ENCODE measurements at places on chromosomes 3 and 15.

- H3K27me3 ChIP-seq = no peaks in the 10 kb centered on the region
- H3K4me3 ChIP-seq = no peak overlapping the region
- peaks cover 46% of the 10 kb centered on the region for H3K36me3 ChIP-seq
- DNase-seq = no peak
- H3K4me1 ChIP-seq = no peaks in the 10 kb centered on the region
- H3K27ac ChIP-seq = no peak overlapping the region
Measured at GRCh38 chr3:185646382-185647133, 60.5 kb downstream of the SENP2 start.

DNA sequence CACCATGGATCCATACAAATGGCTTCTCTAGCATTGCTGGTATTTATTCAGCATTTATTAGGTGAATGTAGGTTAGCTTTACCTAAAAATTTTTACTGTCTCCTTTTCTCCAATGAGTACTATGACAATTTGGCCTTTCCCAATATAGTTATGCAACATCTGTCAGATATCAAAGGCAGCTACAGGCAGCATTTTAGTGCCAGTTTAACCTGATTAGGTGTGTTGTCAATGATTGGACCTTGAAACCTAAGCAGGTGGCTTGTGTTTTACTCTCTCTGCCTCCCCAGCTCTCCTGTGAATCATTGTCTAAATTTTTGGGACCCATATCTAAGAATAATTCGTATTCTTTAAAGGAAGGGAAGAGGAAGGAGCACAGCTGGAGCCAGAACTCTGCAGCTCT is 228.9 kb downstream of the KBTBD8 start:
- no peak for DNase-seq
- H3K4me1 ChIP-seq = no peaks in the 10 kb centered on the region
- no peak overlapping the region for H3K4me3 ChIP-seq

DNA sequence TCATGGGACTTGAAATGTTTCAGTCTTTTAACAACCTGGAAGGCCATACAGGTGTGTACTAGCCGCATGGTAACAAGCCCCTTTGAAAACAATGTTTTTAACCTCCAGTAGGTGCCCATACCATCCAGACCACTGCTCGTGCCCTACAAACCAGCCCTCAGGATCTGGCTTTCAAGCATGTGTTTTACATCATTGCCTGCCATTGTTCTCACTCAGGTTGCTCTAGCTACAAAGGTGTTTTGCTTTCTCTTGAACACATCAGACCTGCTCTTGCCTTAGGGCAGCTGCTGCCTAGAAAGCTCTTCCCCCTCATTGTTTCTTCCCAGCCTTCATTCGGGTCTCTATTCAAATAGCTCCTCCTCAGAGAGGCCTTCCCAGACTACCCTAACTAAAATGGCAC is 32.3 kb upstream of the MAP3K13 start:
- H3K4me1 ChIP-seq = peaks cover 33% of the 10 kb centered on the region
- no peaks in the 10 kb centered on the region for H3K36me3 ChIP-seq
- H3K27me3 ChIP-seq = no peaks in the 10 kb centered on the region
- DNase-seq = peak; percentile 61
- no peak overlapping the region for H3K27ac ChIP-seq
- no peak overlapping the region for H3K4me3 ChIP-seq

DNA sequence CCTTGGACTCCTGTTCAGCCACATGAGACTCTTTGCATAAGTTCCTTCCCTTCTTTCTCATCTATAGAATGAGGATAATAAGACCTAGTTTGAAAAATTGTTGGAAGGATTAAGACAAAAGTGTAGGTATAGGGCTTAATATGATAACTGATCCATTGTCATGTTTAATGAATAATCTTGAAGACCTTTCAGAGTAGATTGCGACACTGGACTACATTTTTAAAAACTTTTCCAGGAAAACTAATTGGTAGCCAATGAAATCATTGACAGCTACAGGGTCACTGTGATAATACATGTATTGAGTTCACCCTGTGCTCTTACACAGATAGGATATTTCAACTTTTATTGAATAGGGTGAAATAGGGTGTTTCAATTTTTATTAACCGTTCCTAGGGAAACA is 78.5 kb upstream of the FBN1 start:
- no peaks in the 10 kb centered on the region for H3K36me3 ChIP-seq
- peaks cover 20% of the 10 kb centered on the region for H3K4me1 ChIP-seq
- no peaks in the 10 kb centered on the region for H3K27me3 ChIP-seq
- no peak overlapping the region for H3K4me3 ChIP-seq

DNA sequence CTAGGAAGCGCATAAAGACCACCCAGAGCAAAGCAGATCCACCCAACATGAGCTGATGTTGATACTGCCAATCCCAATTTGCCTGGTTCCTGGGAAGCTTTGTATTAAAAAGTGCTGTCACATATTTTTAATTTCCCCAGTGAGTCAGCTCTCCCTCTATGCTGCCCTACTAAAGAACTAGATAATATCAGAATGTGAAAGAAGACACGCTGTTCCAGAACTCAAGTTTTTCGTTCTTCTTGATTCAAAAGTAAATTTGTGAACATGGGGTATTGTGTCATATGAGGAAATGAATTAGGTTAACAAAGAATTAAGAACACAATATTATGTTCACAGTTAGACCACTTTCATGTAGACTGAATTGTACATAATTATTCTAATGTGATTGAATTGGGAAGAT is 734.2 kb upstream of the ALCAM start:
- peaks cover 13% of the 10 kb centered on the region for H3K4me1 ChIP-seq
- H3K27me3 ChIP-seq = no peaks in the 10 kb centered on the region
- no peak overlapping the region for H3K27ac ChIP-seq
- no peak overlapping the region for H3K4me3 ChIP-seq

DNA sequence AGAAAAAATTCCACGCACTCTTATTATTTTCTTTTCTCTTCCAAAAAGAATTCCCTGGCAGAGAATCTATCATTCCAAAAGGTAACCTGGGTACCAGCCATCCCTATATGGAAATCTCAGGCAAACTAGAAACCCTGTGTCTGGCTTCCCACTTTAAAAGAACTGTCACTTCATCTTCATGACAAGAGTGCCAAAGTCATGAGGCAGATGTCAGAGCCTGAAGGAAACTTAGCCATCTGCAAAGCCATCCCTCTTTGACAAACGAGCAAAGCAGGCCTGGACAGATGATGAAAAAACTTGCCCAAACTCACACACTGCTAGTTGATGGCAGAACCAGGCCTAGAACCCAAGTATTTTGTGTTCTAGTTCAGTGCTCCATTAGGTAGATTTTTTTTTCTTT is 15.9 kb downstream of the SSR3 start:
- DNase-seq = no peak
- H3K27me3 ChIP-seq = no peaks in the 10 kb centered on the region
- peaks cover 21% of the 10 kb centered on the region for H3K4me1 ChIP-seq
- H3K36me3 ChIP-seq = peaks cover 37% of the 10 kb centered on the region

- H3K27me3 ChIP-seq = no peaks in the 10 kb centered on the region
- no peaks in the 10 kb centered on the region for H3K36me3 ChIP-seq
- no peak for DNase-seq
- no peak overlapping the region for H3K4me3 ChIP-seq
- H3K4me1 ChIP-seq = no peaks in the 10 kb centered on the region
Measured at GRCh38 chr3:110149763-110150162, 812.4 kb upstream of the DPPA4 start.

GRCh38 chr3:18124501-18124900 is 300.6 kb downstream of the SATB1 start:
- H3K4me3 ChIP-seq = no peak overlapping the region
- H3K27ac ChIP-seq = no peak overlapping the region
- H3K36me3 ChIP-seq = no peaks in the 10 kb centered on the region
- no peaks in the 10 kb centered on the region for H3K27me3 ChIP-seq
- peaks cover 11% of the 10 kb centered on the region for H3K4me1 ChIP-seq

DNA sequence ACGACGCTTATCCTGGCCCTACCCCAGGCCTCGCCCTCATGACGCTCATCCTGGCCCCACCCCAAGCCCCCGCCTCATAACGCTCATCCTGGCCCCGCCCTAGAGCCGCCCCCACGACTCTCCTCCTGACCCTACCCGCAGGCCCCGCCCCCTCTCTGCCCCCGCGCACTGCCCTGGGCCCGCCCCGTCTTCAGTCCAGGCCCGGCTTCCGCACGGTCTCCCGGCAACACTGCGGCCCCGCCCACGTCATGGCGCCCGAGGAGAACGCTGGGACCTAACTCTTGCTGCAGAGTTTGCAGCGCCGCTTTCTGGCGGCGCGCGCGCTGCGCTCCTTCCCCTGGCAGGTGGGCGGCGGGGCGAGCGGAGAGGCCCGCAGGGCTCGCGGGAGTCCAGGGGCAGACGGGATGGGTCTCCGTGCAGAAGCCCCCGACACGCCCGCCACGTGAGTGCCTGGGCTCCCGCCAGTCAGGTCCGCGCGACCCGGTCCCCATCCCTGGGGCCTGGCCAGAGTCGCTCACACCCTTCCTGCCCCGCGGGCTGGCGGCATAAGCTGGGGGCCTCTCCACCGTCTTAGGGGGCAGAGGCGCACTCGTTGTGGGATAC is 52.5 kb upstream of the ROPN1B start:
- H3K4me3 ChIP-seq = peak overlapping the region; percentile 85
- H3K36me3 ChIP-seq = no peaks in the 10 kb centered on the region
- DNase-seq = peak; percentile 88
- peak overlapping the region; percentile 65 for H3K27ac ChIP-seq

DNA sequence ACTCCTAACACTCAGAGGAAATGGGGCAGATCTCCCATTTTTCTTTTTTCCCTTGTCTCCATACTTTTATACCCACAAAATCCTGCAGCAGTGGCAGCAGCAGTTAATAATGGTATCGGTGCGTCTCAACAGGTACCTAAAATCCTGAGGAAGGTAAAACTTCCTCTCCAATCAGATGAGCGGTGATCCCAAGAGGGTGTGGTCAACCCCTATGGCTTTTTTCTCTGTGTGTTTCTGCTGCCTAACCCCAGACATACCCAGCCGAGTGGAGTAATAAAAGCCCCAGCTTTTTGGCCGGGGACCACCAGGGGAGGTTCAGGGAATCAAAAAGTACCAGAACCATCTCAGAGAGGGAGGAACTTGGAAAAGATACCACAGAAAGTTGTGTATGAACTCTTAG is 9.1 kb downstream of the GK5 start:
- H3K4me3 ChIP-seq = no peak overlapping the region
- no peaks in the 10 kb centered on the region for H3K27me3 ChIP-seq
- H3K36me3 ChIP-seq = no peaks in the 10 kb centered on the region
- no peak for DNase-seq
- no peaks in the 10 kb centered on the region for H3K4me1 ChIP-seq
- no peak overlapping the region for H3K27ac ChIP-seq

All from PC-9 (cell line).